Renal pelvis (tissue), 12 donors: ENCODE measurements at places on chromosomes 1 and 21. TPM values are rescaled to one million over a fixed set of nuclear protein-coding genes. Genes with fewer than 3 reads are reported as not detected.
A peak's percentile ranks its signal among the peaks of the same experiment; 100 is the strongest.

The IFI6 gene
- polyA plus RNA-seq, result 19.2 TPM

The MYOG gene
- 0.15 TPM for polyA plus RNA-seq

The SELL gene
- polyA plus RNA-seq, result 2.1 TPM

The FAM167B gene
- polyA plus RNA-seq, result 10.3 TPM

The PRMT6 gene
- 39.4 TPM for polyA plus RNA-seq

The FMO5 gene
- 6.3 TPM for polyA plus RNA-seq

The CHI3L1 gene
- polyA plus RNA-seq, result 16.6 TPM

The OR2AK2 gene
- not detected for polyA plus RNA-seq

The HORMAD1 gene
- polyA plus RNA-seq, result not detected

The CFHR5 gene
- polyA plus RNA-seq, result not detected

DNA sequence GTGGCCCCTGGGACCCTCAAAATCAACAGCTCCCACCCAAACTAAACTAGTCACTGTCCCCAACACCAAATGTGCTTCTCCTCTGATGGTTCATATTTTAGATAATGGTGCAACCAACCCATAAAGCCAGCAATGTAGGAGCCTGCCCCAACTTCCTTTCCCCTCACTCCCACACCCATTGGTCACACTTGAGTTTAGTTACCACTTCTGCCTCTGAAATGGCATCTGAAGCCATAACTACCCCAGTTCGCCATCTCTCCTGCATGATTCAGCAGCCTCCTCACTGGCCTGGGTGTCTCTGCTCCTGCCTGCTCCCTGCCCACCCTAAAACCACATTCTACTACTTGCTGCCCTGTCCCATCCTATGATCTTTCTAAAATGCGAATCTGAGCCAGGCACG, 3.4 kb upstream of the CDCP2 start:
- no peak for DNase-seq

- DNase-seq, result peak; percentile 21
These were observed 22.8 kb downstream of the INSL5 start for GRCh38 chr1:66778266-66778665.

GRCh38 chr1:168861421-168862004, 132.5 kb upstream of the DPT start:
- no peak for DNase-seq

DNA sequence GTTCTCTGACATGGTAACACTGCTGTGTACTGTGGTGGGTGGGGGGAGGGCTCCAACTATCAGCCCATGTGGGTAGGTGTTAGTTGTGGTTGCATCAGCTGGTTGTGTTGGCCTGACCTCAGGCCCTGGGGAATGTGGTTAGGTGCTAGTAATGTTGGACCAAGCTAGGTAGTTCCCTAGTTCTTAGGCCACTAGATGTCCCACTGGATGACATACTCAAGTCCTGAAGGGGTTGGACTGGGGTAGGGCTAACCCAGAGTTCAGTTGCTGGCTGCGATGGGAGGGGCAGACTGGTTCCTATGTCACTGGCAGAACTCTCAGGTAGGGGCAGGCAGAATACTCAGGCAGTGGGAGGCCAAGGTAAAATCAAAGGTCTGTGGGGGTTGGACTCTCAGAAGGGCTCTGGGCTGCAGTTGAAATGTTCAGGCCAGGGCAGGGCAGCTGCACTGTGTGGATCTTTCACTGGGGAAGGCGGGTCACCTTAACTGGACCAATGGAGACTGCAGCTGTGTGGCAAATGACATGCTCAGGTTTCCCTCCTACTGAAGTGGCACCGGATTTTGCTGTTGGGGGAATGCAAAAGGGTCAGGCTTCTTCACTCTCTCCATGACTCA, 870.7 kb downstream of the LRRIQ3 start:
- no peak for DNase-seq

- DNase-seq, result no peak
These were observed 2.5 kb upstream of the RCSD1 start for GRCh38 chr1:167627615-167627864.

DNA sequence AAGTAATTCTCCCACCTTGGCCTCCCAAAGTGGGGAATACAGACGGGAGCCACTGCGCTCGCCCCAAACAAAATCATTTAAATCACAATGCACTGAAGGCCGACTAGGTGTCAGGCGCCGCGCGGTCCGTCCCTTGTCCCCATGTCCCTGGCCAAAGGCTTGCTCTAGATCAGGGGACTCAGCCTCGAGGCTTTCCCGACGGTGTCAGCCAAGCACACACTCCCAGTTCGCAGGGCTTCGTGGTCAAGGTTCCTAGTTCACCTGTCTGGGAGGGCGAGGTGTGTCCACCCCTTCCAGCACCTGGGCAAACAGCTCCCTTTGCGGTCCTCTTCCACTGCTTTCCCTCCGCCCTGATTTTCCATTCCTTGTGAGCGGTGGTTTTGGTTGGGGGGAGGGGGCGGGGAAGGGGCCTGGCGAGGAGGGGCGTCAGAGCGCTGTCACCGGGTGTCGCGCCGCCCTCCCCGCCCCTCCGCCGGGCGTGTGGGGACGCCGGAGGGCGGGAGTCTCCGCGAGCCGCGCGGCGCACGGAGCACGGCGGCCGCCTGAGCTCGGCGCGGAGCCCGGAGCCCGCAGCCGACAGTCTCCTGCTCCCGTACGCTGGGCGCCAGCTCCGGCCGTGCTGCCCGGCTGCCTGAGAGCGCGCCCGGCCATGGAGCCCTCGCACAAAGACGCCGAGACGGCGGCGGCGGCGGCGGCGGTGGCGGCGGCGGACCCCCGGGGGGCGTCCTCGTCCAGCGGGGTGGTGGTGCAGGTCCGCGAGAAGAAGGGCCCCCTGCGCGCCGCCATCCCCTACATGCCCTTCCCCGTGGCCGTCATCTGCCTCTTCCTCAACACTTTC, at the start of gene STUM:
Gene STUM, plus strand, starts transcription at position 509 of the 838 bp plus-strand sequence. Its CDS starts 141 bp downstream, at position 650.
- DNase-seq, result no peak

GRCh38 chr1:7648761-7649384, 122.2 kb upstream of the VAMP3 start:
- DNase-seq, result no peak

GRCh38 chr21:33866826-33867225, 48.8 kb downstream of the ATP5PO start:
- DNase-seq, result no peak

GRCh38 chr1:197541411-197541810, 233.9 kb downstream of the DENND1B start:
- DNase-seq, result no peak

DNA sequence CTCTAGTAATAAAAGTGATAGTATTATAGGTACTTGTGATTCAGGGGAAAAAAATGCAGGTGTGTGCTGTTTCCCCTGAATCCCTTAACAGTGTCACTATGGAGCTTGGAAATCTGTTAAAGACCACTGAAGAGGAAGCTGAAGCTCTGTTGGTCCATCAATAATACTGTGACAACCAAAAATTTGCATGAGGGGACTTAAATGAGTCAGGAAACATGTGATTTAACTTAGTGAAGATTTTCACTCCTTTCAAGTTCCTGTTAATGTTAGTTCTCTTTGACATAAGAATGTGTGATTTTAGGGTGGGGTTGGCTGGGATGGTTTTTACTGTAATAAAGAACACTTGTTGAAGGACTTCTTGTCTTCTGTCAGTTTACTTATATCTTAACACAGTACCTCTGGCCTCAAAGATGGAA, 32.0 kb downstream of the VANGL2 start:
- no peak for DNase-seq

- no peak for DNase-seq
These were observed 392.6 kb upstream of the VAMP3 start for GRCh38 chr1:7378346-7379130.

DNA sequence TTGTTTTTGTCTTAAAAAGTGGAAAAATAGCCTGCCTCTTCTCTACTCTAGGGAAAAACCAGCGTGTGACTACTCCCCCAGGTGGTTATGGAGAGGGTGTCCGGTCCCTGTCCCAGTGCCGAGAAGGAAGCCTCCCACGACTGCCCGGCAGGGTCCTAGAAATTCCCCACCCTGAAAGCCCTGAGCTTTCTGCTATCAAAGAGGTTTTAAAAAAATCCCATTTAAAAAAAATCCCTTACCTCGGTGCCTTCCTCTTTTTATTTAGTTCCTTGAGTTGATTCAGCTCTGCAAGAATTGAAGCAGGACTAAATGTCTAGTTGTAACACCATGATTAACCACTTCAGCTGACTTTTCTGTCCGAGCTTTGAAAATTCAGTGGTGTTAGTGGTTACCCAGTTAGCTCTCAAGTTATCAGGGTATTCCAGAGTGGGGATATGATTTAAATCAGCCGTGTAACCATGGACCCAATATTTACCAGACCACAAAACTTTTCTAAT, 35.0 kb upstream of the TDRD10 start:
- no peak for DNase-seq

DNA sequence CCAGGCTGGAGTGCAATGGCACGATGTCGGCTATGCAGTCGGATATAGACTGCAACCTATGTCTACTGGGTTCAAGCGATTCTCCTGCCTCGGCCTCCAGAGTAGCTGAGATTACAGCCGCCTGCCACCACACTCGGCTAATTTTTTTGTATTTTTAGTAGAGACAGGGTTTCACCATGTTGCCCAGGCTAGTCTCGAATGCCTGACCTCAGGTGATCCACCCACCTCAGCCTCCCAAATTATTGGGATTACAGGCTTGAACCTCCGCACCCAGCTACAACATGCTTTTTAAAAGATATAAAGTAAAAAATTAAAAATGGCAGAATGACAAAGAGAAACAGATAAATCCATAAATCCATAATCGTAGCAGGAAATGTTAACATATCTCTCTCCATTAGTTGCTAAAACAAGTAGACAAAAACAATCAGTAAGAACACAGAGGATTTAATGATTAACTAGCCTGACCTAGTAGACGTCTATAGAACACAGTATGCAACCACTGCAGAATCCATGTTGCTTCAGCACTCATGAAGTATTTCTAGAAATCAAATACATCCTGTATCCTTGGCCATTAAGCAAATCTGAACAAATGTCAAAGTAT, 59.9 kb upstream of the SPOCD1 start:
- no peak for DNase-seq

- DNase-seq, result no peak
These were observed 6.5 kb downstream of the LRP8 start for GRCh38 chr1:53321366-53321765.

GRCh38 chr1:162663086-162663485, 30.8 kb downstream of the DDR2 start:
- no peak for DNase-seq

GRCh38 chr21:37435120-37435519, 68.5 kb downstream of the DYRK1A start:
- peak; percentile 95 for DNase-seq

GRCh38 chr1:109805486-109806165, 41.9 kb upstream of the EPS8L3 start:
- DNase-seq, result no peak

DNA sequence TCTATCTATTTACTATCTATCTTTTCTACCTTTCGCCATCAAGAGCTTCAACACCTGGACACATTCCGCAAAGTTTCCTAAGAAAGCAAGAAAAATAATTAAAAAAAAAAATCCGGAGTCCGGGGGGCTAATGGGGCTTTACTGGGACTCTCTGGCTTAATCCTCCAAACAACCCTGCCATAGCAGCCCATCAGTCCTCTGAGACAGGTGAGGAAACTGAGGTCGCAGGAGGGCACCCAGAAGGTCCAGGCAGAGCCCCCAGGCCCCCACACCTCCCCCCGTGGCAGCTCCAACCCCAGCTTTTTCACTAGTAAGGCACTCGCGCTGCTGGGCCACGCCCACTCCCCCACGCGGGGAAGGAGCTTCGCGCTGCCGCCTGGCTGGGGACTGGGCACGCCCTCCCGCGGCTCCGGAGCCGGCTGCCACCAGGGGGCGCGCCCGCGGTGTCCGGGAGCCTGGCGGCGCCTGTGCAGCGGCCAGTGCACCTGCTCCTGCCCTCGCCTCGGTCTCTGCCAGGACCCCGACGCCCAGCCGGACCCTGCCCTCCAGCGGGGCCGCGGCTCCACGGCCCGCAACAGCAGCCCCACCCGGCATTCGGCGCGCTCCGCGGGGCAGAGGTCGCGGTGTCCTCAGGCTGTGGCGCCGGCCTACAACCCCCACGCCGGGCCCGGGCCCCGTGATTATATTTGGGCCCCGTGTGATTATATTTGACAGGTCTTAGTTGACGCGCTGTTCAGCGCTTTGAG, 54.1 kb upstream of the SAMD11 start:
- peak; percentile 19 for DNase-seq

GRCh38 chr21:20883408-20883800, 114.8 kb upstream of the NCAM2 start:
- DNase-seq, result no peak

DNA sequence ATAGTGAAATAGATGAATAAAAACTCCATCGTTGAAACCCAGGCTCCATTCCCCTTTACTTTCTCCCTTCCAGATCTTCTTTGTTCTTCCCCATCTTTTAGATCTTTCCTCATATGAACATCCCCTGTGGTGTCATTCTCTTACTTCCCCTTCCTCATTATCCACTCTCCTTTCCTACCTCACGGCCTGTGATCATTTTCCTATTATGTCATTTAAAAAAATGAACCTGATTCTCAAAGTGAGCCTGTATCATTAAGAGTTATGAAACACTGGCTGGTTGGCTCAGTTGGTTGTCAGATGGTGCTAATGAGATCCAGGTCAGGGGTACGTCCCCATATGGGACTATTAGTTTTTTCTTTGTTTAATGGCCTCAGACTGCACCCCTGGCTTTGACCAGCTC, 38.3 kb downstream of the TCEANC2 start:
- DNase-seq, result no peak

- no peak for DNase-seq
These were observed 372 bp downstream of the OR2L3 start for GRCh38 chr1:248047008-248047407.

DNA sequence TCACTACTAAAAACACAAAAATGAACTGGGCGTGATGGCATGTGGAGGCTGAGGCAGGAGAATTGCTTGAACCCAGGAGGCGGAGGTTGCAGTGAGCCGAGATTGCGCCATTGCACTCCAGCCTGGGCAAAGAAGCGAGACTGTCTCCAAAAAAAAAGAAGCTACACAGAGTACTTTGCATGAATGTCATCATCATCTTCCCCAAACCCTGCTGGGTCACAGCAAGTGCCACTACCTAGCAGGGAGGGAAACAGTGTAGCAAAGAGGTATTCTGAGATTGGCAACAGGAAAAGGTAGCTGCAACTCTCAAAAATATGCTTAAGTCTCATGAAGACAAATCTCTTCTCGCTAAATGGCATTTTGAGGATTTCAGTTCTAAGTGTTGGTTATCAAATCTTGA, 12.8 kb downstream of the NDC1 start:
- DNase-seq, result no peak

DNA sequence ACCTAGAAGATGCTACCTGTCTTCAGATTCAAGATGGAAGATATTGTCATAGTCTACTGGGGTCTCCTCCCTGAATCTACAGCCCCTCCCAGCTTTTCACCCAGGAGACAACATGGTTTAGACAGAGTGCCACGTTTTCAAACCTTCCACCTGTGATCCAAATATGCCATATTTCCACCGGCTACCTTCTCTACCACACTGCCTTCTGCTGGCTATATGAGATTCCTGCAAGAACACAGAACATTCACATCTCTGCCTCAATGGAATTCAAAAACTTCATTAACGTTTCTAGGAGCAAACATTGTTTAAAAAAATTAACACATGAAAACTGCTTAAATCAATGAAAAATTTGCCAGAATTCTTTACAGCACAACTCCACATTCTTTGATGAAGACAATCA, 12.9 kb upstream of the LELP1 start:
- DNase-seq, result no peak

- DNase-seq, result no peak
These were observed 48.0 kb downstream of the MAN1C1 start for GRCh38 chr1:25664357-25665199.

- DNase-seq, result no peak
These were observed 58.4 kb downstream of the SYF2 start for GRCh38 chr1:25173809-25174340.

GRCh38 chr1:156931974-156932710, 11.7 kb downstream of the LRRC71 start:
- no peak for DNase-seq

- no peak for DNase-seq
These were observed 48.8 kb upstream of the PRKACB start for GRCh38 chr1:84095308-84095707.

GRCh38 chr1:10727751-10728232, 68.7 kb downstream of the CASZ1 start:
- DNase-seq, result no peak
